ENCODE measurements at places on chromosomes 3 and 15.

DNA sequence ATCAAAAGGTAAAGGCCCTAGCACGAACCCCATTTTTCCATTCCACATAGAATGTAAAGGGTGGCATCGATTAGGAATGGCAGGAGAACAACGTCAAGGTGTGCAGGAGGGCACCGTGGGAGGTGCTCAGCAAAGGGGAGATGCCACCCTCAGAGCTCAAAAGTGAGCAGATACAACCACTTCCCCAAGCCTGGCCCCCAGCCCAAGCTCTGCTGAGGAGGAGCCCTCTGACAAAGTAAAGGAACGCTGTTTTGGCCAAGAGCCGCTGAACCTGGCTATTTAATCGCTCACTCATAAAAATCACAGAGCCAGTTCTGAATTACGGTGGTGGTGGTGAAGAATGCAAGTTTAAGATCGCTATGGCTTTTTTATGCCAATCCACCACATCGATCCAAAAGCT, 12.4 kb downstream of the GNB5 start:
- no peak for DNase-seq

DNA sequence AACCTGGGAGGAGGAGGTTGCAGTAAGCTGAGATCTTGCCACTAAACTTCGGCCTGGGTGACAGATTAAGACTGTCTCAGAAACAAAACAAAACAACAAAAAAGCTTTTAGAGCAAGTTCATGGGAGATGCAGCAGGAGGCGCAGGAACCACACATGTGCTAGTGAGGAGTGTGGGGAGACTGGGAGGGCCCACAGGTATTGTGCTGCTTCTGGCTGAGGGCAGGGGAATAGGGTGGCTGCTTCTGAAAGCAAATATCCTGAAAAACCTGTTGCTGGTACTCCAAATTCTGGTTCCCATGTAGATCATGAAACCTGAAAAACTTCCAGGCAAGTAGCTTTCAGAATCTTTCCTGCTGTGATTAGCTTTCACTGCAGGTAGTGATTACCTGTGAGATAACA, 22.1 kb downstream of the TYRO3 start:
- DNase-seq, result no peak

DNA sequence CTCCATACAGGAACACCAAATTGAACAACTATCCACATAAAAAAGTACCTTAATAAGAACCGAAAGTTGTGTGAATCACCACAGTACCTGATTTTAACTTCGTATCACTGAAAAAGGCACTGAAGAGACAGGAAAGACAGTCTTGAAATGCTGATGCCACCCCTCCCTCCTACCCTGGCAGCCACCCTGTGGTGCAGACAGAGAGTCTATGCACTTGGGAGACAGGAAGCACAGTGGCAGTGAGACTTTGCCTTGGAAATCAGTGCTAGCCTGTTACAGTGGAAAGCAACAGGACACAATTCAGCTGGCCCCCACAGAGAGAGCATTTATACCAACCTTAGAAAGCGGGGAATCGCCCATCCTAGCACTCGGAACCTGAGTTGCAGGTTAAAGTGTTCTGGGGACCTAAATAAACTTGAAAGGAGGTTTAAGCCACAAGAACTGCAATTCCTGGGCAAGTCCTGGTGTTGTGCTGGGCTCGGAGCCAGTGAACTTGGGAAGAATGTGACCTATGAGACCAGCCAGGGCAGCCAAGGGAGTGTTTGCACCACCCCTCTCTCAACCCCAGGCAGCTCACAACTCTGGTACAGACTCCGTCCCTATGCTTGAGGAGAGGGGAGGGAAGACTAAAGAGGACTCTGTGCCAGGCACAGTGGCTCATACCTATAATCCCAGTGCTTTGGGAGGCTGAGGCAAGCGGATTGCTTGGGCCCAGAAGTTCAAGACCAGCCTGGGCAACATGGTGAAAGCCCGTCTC, 240.1 kb downstream of the ISL2 start:
- no peak for DNase-seq

DNA sequence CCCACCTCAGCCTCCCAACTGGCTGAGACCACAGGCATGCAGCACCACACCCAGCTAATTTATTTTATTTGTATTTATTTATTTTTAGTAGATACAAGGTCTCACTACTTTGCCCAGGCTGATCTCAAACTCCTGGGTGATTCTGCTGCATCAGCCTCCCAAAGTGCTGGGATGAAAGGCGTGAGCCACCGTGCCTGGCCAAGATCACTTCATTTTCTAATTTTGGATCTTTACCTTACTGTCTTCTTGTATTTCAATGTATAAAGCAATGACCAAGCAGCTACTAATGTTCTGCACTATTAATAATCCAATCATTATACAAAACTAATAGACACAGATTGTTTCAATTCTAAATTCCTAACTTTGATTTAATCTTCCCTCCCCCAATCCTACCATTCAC, 56.2 kb downstream of the LRRFIP2 start:
- DNase-seq, result no peak

GRCh38 chr3:51332156-51332555, 52.9 kb upstream of the MANF start:
- DNase-seq, result no peak

DNA sequence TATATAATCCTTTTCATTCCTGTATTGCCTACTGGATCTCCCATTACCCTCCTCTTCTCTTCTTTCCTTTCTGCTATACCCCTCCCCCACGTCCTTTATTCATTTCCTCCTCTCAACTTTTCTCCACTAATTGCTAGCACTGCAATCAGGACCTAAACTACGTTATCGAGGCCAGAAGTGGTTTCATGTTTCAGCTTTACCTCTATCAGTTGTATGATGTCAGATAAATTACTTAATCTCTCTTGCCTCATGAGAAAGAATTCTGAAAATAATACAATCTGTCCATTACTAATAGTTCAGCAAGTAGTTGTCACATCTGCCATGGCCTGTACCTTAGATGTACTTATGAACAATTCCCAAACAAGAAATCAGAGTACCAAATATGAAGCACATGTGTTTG, 10.6 kb downstream of the POPDC2 start:
- DNase-seq, result no peak

DNA sequence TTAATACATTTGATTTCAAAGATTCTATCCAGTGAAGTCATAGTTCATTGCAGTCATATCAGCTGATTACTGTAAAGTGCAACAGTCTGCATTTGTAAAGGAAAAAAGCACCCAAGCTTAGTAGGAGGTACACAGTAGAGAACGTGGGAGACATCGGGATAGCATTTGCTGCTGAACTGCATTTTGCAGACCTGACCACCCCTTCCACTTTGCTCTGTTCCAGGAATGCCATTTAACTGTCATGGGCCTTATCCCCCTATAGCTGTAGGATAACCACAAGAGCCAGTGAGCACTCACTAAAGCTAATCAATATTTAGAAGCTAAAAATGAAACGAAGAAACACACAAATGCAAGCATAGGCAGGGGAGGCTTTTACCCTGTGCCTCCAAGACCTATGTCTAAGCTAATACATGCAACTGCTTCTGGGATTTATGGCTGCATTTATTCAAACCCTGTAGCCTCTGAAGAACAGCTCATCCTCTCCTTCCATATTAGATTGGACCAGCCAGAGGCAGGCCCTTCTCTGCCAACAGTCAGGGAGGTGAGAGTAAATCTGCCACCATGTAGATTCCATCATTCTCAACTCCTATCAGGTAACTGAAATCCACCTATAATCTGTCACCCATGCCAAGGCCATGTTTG, 23.0 kb downstream of the TNIK start:
- no peak for DNase-seq

DNA sequence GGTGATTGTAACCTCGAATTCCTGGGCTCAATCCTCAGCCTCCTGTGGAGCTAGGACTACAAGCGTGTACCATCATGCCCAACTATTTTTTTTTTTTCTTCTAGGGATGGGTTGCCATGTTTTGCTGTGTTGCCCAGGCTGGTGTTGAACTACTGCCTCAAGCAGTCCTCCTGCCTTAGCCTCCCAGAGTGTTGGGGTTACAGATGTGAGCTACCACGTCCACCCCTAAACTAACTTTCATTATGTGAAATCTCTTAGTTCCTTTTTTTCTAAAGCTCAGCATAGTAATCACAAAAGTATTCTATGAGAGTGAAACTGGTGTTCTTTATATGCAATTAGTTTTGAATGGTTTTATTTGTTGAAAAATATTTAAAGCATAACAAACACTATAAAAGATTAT, 92.1 kb downstream of the XRN1 start:
- no peak for DNase-seq

DNA sequence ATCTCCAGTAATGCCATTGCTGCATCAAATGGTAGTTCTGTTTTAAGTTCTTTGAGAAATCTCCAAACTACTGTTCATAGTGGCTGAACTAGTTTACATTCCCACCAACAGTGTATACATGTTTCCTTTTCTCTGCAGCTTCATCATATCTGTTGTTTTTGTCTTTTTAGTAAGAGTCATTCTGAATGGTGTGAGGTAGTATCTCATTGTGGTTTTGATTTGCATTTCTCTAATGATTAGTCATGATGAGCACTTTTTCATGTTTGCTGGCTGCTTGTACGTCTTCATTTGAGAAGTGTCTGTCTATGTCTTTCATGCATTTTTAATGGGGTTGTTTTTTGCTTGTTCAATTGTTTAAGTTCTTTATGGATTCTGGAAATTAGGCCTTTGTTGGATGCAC, 10.2 kb upstream of the GCSAM start:
- no peak for DNase-seq

GRCh38 chr3:11288786-11289637, 16.8 kb downstream of the ATG7 start:
- DNase-seq, result no peak

DNA sequence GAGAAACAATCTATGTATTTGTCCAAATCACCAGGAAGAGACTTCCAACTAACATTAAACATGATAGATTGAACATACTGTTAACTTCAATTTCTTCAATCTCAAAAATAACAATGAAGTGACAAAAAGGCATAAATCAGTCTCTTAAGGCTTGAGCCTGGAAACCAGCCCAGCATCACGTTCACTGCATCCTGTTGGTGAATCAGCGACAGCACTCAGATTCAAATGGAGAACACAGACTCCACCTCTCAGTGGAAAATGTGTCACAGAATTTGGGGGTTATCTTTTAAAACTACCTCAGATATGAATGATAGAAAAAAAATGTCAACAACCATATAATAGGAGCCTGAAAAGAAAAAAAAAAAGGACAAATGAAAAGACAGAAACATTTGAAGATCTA, 212.0 kb downstream of the MINAR1 start:
- DNase-seq, result no peak

DNA sequence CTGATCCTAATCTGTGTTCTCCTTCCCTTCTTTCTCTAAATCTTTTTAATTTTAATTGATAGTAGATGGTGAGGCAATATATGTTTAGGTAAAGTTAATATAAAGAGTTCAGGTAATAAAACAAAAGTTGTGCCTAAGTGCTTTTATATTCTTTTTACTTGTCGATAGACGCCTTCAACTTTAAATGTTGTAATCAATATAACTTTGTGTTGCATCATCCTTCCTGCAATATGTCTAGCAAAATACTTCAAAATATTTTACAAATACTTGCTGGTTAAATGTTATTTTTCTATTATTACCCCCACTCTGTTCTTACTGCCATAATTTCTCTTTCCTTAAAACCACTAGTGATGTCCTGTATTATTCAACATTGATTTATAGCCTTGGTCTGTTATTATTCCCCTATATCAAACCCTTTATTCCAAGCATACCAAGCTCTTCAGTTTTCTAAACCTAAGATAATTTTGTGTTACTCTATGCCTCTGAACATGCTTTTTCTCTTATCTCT, 92.4 kb downstream of the NAALADL2 start:
- no peak for DNase-seq

DNA sequence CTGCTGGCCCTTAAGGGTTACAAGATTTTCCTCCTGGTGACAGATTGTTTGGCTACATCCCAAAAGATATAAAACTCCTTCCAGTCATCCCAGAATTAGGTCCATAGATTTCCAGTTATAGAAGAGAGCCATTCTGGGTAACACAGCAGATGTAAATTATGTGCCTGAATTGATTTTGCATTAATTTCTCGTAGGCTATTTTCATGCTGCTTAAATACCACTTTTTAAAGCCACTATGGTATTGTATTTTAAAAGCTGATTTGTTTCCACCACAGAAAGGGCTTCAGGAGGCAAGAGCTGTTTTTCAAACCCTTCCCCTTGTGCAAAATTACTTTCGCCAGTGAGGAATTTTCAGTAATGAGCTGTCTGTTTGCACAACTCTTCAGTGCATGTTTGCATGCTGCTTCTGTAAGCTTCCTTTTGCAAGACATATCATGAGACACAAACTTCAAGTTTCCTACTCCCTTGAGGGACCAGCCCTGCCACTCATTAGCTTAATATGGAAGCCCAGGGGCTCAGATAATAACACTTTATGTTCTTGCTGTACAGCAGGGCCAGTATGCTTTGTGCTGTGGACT, 105.4 kb upstream of the TNIK start:
- no peak for DNase-seq

- DNase-seq, result no peak
Measured at GRCh38 chr15:100900795-100901169, 18.4 kb upstream of the LRRK1 start.

GRCh38 chr15:63372753-63373152, 8.9 kb downstream of the CA12 start:
- DNase-seq, result no peak
